ENCODE measurements at places on chromosomes 11 and 22.

DNA sequence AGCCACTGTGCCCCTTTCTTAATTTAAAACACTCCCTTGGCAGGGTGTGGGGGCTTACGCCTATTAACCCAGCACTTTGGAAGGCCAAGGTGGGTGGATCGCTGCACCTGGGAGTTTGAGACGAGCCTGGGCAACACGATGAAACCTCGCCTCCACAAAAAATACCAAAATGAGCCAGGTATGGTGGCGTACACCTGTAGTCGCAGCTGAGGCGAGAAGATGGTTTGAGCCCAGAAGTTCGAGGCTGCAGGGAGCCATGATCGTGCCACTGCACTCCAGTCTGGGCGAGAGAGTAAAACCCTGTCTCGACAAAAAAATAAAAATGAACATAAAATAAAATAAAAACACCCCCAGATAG, 45.0 kb downstream of the LINC01488 start:
- no peak for DNase-seq

- DNase-seq = no peak
Measured at GRCh38 chr11:96001037-96001436, 77.1 kb upstream of the MTMR2 start.

DNA sequence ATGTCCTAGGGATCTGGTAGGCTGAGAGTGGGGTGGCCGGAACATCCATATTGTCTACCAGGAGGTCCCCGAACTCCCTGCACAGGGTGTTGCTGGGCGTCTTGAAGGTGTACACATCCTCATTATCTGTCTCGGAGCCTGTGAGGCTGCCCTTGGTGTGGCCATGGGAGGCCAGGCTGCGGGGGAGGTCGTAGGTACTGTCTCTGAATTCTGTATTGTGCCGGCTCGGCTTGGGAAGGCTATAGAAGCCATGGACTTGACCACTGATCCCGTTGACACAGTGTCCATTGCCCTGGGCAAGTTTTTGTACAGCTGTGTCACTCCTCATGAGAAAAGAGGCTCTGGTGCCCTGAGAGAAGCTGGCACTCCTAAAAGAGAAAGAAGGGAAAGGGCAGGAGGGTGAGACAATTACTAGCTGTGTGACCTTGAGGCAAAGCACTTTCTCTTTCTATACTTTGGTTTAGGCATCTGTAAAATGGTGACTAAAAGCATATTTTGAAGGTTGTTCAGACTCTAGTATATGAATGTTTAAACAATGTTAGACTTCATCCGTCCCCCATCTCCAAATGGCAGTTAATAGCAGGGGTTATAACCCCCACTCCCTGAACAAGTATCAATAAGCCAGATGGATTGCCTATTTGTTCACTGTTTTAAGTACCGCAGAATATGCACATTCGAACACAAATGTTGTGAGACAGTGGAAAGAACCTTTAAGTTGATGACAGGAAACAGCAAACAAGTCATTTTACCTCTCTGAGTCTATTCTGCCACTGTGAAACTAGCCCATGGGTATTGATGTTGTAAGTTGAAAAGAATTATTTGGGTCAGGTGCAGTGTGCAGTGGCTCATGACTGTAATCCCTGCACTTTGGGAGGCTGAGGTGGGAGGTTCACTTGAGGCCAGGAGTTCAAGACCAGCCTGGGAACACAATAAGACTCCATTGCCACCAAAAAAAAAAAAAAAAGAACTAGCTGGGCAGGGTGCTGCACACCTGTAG, 38.3 kb downstream of the USP35 start:
- DNase-seq = no peak

GRCh38 chr11:112903340-112903739, 57.9 kb upstream of the NCAM1 start:
- no peak for DNase-seq

- DNase-seq = no peak
Measured at GRCh38 chr11:33532720-33533385, 167.8 kb downstream of the C11orf91 start.
